ENCODE measurements at places on chromosomes 6 and 20.

DNA sequence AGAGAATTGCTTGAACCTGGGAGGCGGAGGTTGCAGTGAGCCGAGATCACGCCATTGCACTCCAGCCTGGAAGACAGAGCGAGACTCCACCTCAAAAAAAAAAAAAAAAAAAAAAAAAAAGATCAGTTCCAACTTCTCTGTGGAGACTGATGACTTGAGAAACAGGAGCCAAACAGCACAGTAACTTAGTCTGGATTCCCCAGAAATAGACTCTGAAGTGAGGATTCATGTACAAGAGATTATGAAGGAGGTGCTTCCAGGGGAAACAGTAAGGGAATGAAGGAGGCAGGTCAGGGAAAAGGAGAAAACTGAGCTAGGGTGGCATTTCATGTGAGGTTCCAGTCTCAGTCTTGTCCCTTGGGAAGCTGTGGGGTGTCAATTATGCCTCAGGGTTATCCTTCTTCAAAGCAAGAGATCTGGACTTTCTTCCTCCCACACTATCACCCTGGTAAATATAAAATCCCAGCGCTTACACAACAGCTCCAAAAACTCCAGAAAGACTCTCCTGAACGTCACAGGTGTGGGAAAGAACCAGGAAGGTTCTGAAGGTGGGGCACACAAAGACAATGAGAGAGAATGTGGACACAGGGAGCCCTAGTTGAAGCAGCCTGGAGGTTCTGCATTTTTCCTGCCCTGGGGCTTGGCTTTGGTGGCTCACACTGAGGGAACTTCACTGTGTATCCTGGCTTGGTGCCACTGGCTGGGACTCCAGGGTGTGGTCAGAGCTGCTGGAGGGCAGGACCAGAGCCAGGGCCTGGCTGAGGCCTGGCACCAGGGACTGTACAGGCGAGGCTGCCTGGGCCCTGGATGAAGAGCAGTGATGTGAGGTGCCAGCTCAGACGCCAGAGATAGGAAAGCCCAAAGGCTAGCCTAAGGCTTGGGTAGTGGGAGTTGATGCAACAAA, 46.8 kb downstream of the PCNA start:
- peak; percentile 86 for DNase-seq

GRCh38 chr6:111817451-111818120, 55.7 kb downstream of the FYN start:
- no peak for DNase-seq

DNA sequence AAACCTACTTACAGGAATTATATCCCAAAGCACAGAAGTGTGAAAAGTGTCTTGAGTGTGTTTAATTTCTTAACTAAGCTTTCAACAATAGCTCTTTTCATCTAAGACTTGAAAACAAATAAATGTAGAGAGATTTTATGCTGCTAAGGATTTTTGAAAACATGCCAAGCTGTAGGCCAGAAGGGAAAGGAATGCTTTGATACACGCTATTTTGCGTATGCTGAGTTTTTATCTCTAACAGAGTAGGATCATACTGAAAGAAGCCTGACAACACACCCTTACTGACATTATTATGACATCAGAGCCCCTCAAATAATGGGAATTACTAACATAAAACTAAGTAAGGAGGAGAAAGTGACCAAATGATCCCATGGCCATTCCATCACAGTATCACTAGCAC, 265.5 kb downstream of the KHDC1L start:
- peak; percentile 70 for DNase-seq

- DNase-seq: no peak
These were observed 54.9 kb downstream of the CDH22 start for GRCh38 chr20:46253391-46253790.

- DNase-seq: no peak
These were observed 13.4 kb downstream of the TRIM38 start for GRCh38 chr6:25975923-25976560.

DNA sequence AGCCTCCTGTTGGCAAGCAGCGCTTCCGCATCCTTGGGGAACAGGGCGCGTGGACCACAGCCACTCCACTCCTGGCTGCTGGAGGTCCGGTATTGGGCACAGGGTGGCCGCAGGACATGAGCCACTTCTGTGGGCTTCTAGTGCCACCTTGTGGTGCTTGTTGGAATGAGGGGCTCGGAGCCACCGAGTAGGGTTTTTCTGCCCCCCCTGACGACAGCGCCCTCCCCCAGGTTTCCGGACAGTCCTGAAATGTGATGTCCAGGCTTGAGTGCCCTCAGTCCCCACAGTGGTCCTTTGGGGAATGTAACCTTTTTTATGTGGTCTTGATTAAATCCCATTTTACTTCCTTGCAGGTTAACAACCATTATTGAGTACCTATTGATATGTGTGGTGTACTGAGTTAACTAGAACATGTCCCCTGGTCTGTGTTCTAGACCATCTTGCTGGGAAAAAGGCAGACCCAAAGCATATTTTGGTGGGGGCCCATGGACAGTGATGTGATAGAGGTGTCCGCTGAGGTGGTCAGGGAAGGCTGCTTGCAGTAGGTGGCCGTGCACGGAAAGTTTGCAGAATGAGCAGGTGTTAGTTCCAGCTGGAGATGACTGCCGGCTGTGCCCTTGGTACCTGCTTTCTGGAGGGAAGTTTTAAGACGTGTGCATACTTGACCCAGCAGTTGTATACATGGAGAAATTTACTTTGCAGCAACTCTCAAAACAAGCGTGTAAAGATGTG, 70.0 kb downstream of the PTPN1 start:
- peak; percentile 59 for DNase-seq

- peak; percentile 84 for DNase-seq
These were observed 85.5 kb downstream of the TRIM27 start for GRCh38 chr6:28838289-28838633.

GRCh38 chr6:86440608-86441007, 496.7 kb upstream of the HTR1E start:
- no peak for DNase-seq

GRCh38 chr6:117344444-117345291, 79.3 kb downstream of the VGLL2 start:
- no peak for DNase-seq

DNA sequence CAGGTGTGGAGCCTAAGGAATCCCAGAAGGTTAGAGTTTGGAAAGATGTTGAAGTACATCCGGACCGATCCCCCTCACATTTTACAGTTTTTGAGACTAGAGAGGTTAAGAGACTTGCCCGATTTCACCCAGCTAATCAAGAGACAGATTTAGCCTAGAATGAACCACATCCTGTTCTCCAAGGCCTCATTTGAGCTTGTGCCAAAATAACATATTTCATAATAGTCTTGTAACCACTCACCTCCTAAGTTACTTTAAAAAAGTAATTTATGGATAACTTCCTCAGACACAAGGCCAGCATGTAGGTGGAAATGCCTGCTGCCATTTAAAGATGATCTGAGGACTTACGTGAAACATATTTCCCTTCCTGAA, 39.8 kb upstream of the ARHGAP18 start:
- peak; percentile 90 for DNase-seq

DNA sequence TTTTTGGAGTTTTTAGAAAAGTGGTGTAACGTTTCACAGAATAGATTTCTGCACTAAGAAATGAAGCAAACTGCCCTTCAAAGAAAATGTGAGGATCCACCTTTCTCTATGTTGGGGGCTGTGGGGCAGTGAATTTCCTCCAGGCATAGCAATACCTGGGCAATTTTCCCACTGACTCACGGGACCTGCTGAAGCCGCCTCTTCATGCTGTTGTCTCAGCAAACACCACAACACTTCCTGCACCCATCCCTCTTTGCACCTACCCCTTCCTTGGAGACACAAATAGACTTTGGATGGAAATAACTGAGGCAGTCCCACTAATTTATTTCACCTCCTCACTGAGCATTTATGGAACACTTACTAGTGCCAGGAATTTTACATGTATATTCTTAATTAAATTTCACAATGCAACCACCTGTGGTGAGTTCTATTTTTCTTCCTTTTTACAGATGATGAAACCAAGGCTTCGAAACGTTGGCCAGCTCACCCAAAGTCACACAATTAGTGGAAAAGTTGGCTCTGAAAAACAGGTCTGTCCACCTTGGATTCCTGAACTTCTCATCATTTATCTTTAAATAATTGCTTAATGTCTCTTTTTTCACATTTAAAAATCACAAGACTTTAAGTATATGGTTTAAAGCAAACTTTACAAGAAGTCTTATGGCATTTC, 17.2 kb upstream of the ADGRF1 start:
- DNase-seq: no peak

- DNase-seq: no peak
These were observed 66.7 kb upstream of the SLC22A16 start for GRCh38 chr6:110543106-110543505.

- no peak for DNase-seq
These were observed 100.9 kb downstream of the MYB start for GRCh38 chr6:135281964-135282363.

DNA sequence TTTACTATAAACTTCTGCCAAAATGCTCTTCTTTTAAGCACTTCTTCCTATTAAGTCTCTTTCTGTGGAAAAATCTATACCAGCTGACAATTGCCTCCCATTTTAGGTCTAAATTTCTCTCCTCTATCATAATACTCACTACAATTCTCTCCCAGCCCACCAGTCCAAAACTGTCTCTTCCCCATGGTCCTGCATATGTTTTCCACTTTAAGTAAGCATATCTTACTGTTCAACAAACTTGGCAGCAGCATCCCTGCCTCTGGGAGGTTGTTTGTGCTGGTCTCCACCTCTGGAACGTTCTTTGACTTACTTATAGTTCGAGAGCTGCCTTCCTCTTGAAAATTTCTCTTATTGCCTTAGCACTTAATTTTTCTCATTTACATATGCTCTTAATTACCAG, 180.5 kb downstream of the COL12A1 start:
- DNase-seq: no peak

DNA sequence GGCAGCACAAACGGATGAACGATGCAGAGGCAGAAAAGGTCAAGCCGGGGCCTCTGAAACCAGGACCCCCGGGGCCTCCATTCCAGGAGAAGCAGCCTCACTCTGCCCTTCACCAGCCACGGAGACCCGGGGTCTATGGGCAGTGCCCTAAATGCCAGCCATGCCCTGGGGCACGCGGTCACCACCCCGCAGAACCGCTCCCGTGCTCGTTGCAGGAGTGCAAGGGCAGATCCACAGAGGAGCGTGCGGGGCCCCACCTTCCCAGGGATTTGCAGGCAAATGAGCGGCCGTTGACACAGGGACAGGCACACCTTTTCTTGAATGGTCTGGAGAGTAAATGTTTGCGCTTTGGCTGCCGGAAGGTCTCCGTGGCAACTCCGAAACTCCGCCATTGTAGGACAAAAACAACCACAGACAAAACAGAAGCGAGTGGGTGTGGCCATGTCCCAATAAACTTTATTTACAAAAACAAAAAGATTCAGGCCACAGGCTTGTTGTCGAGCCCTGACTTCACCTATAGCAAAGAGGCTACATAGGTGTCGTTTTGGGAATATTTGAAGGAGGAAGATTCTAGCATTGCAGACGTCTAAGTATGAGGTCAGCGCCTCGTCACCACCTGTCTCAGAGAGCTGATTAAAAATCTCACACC, 163.3 kb downstream of the TAF4 start:
- no peak for DNase-seq

DNA sequence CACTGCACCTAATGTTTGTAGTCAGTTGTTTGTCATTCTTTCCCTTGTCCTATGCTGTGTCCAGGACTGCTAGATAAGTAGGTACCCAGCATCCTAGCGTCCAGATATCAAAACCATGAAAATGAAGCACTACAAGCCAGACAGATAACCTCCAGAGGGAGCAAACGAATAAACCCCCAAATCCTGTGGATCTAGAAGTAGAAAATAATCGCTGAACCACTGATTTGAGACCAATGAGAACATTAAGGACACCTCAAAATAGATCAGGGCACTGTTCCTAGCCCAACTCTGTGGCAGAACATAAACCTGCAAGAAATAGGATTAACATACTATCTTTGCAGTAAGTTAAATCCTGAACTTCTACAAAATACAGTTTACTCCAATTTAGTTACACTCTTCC, 1.1 kb upstream of the KLHL32 start:
- DNase-seq: no peak

DNA sequence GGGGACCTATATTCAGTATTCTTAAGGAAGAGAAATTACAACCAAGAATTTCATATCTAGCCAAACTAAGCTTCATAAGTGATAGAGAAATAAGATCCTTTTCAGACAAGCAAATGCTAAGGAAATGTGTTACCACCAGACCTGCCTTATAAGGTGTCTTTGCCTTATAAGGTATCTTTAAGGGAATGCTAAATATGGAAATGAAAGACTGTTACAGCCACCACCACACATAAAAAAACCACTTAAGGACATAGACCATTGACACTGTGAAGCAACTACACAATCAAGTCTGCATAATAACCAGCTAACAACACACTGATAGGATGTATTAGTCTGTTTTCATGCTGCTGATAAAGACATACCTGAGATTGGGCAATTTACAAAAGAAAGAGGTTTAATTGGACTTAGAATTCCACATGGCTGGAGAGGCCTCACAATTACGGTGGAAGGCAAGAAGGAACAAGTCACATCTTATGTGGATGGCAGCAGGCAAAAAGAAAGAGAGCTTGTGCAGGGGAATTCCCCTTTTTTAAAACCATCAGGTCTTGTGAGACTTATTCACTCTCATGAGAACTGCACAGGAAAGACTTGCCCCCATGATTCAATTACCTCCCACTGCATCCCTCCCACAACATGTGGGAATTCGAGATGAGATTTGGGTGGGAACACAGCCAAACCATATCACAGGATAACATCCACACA, 119.2 kb upstream of the LAMA2 start:
- DNase-seq: no peak

DNA sequence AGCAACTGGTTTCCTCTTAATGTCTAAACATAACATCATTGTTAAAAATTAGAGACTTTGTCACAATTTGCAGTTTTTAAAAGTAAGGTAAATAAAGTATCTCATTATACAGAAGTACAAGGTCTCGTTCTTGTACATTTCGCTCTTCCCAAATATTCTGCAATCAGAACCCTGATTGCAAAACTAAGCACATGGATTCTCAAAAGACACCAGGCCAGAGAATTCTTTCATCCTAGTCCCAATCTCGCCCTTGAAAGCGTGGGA, 355 bp upstream of the AKAP7 start:
- DNase-seq: peak; percentile 78

GRCh38 chr6:69871107-69871506, 4.8 kb downstream of the COL19A1 start:
- DNase-seq: no peak

DNA sequence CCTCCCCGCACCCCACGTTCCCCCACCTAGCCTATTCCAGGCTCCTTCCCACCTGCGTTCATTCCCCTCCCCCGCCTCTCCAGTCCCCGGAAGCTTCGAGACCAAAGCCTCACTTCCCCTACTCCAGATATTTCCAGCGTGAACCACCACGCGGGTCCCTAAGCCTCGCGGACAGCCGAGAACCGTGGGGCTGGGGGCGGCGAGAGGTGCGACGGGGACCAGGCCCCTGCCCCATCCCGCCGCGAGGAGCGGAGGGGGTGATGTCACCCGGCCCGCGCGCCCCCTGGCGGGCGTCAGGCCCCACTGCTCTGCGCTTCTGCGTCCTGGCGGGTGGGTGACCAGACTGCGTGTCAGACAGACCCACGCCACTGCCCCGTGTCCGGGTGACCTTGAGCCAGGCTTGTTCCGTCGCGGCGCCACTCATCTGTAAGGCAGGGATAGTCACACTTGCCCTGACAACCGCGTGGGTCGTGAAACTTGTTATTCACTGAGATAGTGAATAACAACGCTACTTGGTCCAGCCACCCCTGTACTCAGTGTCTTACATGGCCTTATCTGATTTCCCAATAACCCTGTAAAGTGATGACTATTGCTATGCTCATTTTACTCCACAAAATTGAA, 9.0 kb upstream of the HSP90AB1 start:
- peak; percentile 59 for DNase-seq

Data from fibroblast of the aortic adventitia (primary cell).